Heart left ventricle (tissue), 16 donors: ENCODE measurements at places on chromosomes 12 and 14.

DNA sequence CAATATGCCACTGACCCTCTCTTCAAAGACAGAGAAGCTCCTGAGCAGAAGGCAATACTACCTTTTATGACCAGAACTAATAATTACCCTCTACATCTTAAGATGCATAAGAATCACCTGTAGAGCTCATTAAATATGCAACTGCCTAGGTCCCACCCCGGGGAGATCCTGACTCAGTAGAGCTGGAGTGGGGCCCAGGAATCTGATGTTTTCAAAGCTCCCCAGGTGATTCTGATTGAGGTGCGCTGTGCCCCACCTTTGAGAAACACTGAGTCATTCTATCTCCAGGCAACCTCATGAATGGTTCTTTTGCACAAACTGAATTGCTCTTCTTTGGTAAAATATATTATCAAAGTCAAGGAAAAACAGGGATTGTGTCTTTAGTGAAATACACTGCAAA, 149.3 kb upstream of the BMP4 start:
- H3K4me3 ChIP-seq, result no peak overlapping the region
- no peaks in the 10 kb centered on the region for H3K36me3 ChIP-seq
- no peak for DNase-seq
- H3K27me3 ChIP-seq, result no peaks in the 10 kb centered on the region
- no peaks in the 10 kb centered on the region for H3K4me1 ChIP-seq
- no peak overlapping the region for H3K27ac ChIP-seq

- H3K4me3 ChIP-seq, result no peak overlapping the region
- no peak overlapping the region for H3K27ac ChIP-seq
- H3K4me1 ChIP-seq, result no peaks in the 10 kb centered on the region
- H3K36me3 ChIP-seq, result no peaks in the 10 kb centered on the region
Observed at GRCh38 chr12:5010151-5010550, 33.5 kb upstream of the KCNA5 start.

DNA sequence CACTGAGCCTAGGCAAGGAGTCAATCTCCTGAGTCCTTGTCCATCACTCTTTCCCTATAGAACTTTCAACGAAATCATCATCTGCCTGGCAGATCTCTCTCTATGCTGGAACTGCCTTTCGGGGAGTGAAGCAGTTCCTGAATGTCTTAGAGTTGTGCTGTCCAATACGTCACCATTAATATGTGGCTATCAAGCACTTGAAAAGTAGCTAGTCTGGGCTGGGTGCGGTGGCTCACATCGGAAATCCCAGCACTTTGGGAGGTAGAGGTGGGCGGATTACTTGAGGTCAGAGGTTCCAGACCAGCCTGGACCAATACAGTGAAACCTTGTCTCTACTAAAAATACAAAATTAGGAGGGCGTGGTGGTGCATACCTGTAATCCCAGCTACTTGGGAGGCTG, 35.1 kb downstream of the NRDE2 start:
- no peak overlapping the region for H3K4me3 ChIP-seq
- no peak for DNase-seq
- H3K27me3 ChIP-seq, result no peaks in the 10 kb centered on the region
- H3K36me3 ChIP-seq, result peaks cover 81% of the 10 kb centered on the region
- H3K4me1 ChIP-seq, result peaks cover 7% of the 10 kb centered on the region

GRCh38 chr12:124872068-124872719, 8.5 kb upstream of the SCARB1 start:
- no peaks in the 10 kb centered on the region for H3K36me3 ChIP-seq
- no peaks in the 10 kb centered on the region for H3K4me1 ChIP-seq
- H3K4me3 ChIP-seq, result no peak overlapping the region
- no peak overlapping the region for H3K27ac ChIP-seq
- no peaks in the 10 kb centered on the region for H3K27me3 ChIP-seq
- DNase-seq, result no peak

DNA sequence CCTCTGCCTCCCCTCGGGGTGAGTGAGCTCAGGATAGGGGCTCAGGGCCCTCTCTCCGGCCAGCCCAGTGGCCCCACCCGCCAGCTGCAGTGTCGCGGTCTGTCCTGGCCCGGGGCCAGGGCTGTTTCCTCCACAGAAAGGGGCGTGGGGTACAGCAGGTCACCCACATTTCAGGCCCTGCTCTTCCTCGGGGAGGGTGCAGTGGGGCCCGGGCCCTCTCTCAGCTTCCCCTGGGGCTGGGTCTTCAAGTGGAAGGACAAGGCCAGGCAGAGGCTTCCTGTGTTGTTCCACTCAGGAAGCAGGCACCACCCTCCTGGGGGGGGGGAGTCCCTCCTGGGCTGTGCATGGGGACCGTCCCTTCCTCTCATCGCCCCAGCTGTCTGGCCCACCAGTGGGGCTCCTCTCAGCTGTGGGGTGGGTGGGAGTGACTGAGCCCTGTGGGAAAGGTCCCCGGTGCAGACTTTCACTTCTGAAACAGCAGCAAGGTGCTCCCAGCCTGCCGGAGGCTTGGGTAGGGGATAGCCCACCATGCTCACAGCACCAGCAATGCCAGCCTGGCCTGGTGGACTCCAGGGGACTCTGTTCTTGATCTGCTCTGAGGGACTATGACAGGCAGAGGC, 3.7 kb downstream of the GPR132 start:
- peak overlapping the region; percentile 22 for H3K4me3 ChIP-seq
- DNase-seq, result peak; percentile 73
- no peaks in the 10 kb centered on the region for H3K36me3 ChIP-seq
- peak overlapping the region; percentile 37 for H3K27ac ChIP-seq
- peaks cover 42% of the 10 kb centered on the region for H3K4me1 ChIP-seq

GRCh38 chr12:117533687-117534086, 172.3 kb upstream of the NOS1 start:
- H3K4me3 ChIP-seq, result no peak overlapping the region
- no peaks in the 10 kb centered on the region for H3K4me1 ChIP-seq
- no peaks in the 10 kb centered on the region for H3K36me3 ChIP-seq
- no peak for DNase-seq
- H3K27ac ChIP-seq, result no peak overlapping the region
- H3K27me3 ChIP-seq, result no peaks in the 10 kb centered on the region

- peaks cover 56% of the 10 kb centered on the region for H3K36me3 ChIP-seq
- DNase-seq, result no peak
- H3K27me3 ChIP-seq, result no peaks in the 10 kb centered on the region
- H3K27ac ChIP-seq, result no peak overlapping the region
- H3K4me1 ChIP-seq, result peaks cover 4% of the 10 kb centered on the region
Observed at GRCh38 chr14:54535126-54535525, 25.4 kb downstream of the CGRRF1 start.

DNA sequence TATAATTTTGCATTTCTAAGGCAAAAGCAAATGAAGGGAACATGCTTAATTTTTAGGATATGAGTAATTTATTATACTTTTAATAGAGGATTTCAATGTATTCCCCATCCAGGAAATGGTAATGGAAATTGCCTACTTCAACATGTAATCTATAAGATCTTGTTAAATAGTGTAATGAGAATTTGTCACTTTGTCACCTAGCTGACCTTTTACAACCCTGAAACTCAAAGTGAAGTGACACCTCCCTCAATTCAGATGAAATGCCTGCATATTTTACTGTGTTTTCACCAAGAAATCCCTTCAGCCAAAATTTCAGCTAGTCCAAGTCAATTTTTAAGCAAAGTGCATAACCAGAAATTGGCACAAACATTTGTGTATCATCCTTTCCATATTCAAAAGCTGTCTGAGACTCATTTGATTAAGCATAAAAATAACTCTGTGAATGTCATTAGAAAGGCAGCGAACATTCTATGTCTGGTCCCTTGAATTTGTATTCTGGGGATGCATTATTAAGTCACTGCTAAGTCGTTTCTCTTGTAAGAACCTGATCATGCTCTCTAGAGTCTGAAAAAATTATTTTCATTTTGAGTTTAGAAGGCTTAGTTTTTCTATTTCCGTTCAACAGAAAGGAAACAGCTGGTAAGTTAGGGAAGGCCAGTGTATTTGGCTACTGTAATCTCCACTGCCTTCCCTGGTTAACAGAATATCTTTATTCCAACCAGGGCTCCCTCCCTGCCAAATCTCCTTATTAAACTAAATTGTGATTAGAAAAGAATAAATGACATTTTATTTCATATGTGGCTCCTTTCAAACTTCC, 100.8 kb downstream of the IGF1 start:
- DNase-seq, result no peak
- peak overlapping the region; percentile 30 for H3K27ac ChIP-seq
- no peaks in the 10 kb centered on the region for H3K27me3 ChIP-seq
- no peaks in the 10 kb centered on the region for H3K36me3 ChIP-seq
- peaks cover 3% of the 10 kb centered on the region for H3K4me1 ChIP-seq
- H3K4me3 ChIP-seq, result no peak overlapping the region

- no peak overlapping the region for H3K27ac ChIP-seq
- no peaks in the 10 kb centered on the region for H3K36me3 ChIP-seq
- H3K4me1 ChIP-seq, result no peaks in the 10 kb centered on the region
- no peaks in the 10 kb centered on the region for H3K27me3 ChIP-seq
- DNase-seq, result no peak
Observed at GRCh38 chr14:69493791-69494190, 9.3 kb downstream of the PLEKHD1 start.

GRCh38 chr12:91381309-91381804, 198.7 kb upstream of the DCN start:
- no peaks in the 10 kb centered on the region for H3K36me3 ChIP-seq
- peak; percentile 62 for DNase-seq
- H3K4me3 ChIP-seq, result peak overlapping the region; percentile 58
- H3K4me1 ChIP-seq, result no peaks in the 10 kb centered on the region
- peak overlapping the region; percentile 49 for H3K27ac ChIP-seq
- H3K27me3 ChIP-seq, result no peaks in the 10 kb centered on the region

GRCh38 chr12:3661028-3661427, 91.9 kb downstream of the CRACR2A start:
- H3K36me3 ChIP-seq, result no peaks in the 10 kb centered on the region
- no peak for DNase-seq
- H3K4me3 ChIP-seq, result no peak overlapping the region
- H3K4me1 ChIP-seq, result no peaks in the 10 kb centered on the region
- no peak overlapping the region for H3K27ac ChIP-seq

DNA sequence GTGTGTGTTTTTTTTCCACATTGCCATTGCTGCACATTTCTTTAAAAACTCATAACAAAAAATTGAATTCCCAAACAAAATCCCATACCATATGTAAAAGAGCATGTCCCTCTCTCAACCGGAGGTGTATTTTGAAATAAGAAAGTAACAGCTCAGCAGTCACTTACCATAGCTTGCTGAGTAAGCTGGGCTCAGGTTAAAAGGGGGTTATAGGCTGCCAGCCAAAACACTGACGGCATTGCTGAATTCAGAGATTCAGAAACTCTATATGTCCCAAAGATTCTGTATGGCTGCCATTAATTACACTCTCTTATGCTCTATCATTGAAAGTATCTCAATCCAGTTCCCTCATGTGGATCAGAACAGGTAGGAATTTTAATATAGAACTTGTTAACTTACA, 276.0 kb downstream of the FOXG1 start:
- H3K27me3 ChIP-seq, result no peaks in the 10 kb centered on the region
- H3K4me1 ChIP-seq, result no peaks in the 10 kb centered on the region
- no peak for DNase-seq
- no peak overlapping the region for H3K27ac ChIP-seq

DNA sequence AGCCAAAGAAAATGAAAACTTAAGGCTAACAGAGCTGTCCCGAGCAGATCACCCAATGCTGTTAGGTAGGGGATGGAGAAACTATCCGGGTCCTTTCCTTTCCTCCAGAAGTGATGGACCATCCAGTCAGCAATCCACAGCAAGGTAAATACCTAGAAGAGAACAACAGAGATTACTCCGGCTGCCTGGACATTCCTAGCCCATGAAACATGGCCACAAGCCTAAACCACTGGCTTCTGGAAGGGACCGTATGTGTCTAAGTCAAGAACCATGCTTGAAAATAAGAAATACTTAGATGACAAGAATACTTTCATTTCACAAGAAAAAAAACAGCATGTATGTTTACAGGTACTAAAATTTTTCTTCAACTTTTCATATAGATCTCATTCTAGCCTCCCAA, 152.9 kb downstream of the SLC41A2 start:
- no peak overlapping the region for H3K27ac ChIP-seq
- H3K4me1 ChIP-seq, result no peaks in the 10 kb centered on the region
- DNase-seq, result no peak
- H3K4me3 ChIP-seq, result no peak overlapping the region
